ENCODE measurements at places on chromosomes 11 and 22.

- DNase-seq: no peak
These were observed 37.7 kb downstream of the DDI1 start for GRCh38 chr11:104073950-104074705.

GRCh38 chr11:102843489-102843888 lies at the start of gene MMP3:
MMP3 (minus strand) TSS chr11:102843609; CDS start chr11:102843546, 63 bp downstream.
- no peak for DNase-seq

DNA sequence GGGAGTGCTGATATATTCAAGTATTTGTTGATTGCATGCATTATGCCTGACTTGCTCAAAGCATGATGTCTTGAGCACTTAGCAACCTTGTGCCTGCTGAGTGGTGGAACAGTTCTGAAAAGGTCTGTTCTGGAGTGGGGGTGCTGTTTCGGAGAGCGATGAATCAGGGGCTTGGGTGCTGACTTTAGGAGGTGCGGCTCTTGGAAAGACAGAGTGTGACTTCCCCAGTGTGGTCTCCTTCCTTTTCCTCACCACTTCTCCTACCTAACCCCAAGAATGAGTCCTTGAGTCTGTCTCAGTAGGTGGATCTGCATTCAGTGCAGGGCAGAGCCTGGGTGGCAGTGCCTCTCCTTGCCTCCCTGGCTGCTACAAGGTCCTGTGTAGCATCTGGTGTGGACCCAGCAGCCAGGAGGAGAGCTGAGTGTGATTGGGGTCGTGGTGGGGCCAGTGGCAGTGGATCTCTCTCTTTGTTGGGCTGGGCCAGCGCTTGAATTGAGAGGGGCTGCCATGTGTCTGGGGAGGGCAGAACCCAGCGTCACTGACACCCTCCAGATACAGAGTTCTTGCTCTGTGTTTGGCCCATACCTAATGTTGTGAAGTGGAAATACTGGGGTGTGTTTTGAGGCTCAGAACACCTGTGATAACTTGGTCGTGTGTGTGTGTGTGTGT lies 35.9 kb downstream of the ST3GAL4 start:
- no peak for DNase-seq

- DNase-seq: no peak
These were observed 18.7 kb downstream of the ALG12 start for GRCh38 chr22:49899530-49899929.

DNA sequence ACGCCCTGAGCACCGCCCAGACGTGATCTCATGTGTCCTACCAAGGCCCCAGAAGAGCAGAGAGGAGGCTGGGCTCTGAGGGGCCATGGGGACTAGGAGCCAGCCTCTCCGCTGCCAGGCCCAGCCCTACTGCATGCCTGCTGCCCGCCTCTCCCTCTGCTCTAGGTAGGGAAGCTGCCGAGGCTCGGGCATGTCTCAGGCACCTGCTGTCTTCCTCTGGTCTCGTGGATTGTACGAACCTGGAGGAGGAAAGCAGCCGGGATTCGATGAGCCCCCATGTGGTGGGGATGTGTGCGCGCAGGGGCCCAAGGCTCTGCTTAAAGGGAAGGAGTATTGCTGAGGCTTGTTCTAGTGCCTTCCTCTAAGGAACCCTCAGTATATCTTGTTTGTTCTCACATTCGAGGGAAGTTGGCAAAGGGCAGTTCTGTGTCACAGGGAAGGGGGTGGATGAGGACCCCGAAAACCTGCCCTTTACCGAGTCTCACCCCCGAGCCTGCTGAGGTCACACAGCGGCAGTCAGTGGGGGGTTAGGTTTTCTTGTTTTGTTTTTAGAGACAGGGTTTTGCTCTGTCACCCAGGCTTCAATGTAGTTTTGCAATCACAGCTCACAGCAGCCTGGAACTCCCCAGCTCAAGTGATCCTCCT lies 21.2 kb downstream of the DAGLA start:
- no peak for DNase-seq

DNA sequence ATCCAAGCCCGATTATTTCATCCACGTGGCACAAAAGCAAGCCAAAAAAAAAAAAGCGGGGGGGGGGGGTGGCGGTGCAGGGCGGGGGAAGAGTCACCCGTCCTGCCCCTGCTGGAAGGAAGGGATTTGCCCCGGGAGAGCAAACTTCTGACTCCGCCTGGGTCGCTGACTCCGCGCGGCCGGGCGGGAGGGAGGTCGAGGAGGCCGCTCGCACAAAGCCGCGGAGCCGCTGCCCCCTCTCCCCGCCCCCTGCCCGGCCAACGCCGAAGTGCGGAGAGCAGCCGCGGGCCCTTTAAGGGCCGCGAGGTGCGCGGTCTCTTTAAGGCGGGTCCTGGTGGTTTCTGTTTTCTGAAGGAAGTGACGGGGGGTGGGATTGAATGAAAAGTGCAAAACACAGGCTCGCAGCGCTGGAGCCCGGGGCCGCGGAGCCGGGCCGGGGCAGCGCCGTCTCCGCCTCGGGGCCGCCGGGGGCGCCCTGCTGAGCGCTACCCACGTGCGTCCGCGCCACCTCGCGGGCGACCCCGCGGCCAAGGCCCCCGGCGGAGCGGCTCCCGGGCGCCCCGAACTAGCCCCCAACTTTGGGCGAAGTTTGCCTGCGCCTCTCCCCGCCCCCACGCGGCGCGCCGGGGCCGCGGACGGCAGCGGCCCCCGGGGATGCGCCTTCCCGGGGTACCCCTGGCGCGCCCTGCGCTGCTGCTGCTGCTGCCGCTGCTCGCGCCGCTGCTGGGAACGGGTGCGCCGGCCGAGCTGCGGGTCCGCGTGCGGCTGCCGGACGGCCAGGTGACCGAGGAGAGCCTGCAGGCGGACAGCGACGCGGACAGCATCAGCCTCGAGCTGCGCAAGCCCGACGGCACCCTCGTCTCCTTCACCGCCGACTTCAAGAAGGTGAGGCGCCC lies at the start of gene OAF:
TSS of gene OAF (plus strand) at position 407 of the 896 bp plus-strand sequence. CDS start at position 655, 248 bp downstream.
- peak; percentile 56 for DNase-seq

DNA sequence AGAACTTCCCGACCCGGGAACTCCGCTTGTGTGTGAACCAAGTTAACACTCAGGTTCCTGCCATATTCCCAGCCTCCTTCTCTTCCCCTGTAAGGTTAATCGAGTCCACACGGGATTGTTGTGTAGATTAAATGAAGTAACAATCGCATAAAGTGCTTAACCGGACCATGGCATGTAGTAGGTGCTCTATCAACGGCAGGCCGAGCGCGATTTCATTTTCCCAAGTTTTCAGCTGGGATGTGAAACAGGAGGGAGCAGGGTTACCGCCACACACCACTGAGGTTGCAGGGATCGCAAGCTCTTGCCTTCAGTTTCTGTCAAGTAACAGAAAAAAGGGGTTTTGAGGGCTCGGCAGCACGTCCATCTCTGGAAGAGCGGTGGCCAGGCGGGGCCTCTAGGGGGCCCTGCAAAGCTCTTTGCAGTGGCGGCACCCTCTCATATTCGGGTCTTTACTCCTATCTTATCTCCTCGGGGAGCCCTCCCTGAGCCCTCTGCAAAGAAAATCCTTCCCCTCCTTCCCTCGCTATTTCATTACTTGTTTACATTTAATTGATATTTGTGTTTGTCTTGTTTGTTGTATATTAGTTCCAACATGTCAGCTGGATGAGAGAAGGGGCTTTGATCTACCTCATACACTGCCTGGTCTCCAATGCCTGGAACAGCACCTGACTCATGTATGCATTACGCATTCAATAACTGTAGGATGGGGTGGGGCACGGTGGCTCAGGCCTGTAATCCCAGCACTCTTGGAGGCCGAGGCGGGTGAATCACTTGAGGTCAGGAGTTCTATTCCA lies 816 bp upstream of the PLEKHA7 start:
- DNase-seq: no peak

DNA sequence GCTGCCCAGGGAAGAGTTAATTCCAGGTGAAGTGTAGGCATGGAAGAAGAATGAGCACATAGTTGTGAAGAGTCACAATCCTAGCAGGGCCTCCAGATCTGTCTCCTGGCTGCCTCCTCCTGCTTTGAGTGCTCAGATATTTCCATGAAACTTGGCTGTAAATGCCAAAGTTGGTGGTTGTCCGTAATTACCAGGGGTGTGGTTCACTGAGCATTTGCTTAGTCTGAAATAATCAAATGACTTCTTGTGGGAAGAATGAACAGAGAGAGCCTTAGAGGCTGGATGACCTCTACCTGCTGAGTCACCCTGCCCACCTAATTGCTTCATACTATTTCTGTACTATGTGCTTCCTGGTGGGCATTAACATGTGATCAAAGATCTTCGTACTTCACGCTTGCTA lies 50.9 kb downstream of the APIP start:
- no peak for DNase-seq

GRCh38 chr11:15119352-15119751 lies 4.6 kb downstream of the INSC start:
- DNase-seq: no peak

- DNase-seq: no peak
These were observed 23.2 kb downstream of the FADS2 start for GRCh38 chr11:61851113-61851899.

GRCh38 chr11:21198498-21198897 lies 529.1 kb downstream of the NELL1 start:
- DNase-seq: no peak

DNA sequence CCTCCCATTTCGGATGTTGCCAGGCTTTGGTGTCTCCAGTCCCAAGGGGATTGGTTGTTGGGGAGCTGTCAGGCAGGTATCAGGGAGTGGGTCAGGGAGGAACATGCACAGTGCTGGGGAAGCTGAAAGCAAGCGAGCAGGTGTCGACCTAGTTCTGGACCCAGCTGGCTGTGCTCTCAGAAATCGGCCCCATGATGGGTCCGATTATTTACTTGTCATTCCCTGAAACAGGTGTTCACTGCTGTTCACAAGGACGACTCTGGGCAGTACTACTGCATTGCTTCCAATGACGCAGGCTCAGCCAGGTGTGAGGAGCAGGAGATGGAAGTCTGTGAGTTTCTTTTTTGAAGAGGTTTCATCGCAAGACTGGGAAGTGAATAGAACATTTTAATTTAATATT lies 76.8 kb downstream of the JAM3 start:
- no peak for DNase-seq

- no peak for DNase-seq
These were observed 7.3 kb downstream of the CD6 start for GRCh38 chr11:60978546-60979380.

GRCh38 chr11:96122601-96123074 lies 198.7 kb upstream of the MTMR2 start:
- DNase-seq: no peak

- no peak for DNase-seq
These were observed 55.5 kb downstream of the CHRDL2 start for GRCh38 chr11:74675761-74676160.

All from caudate nucleus (tissue), 63 donors.